Colonic mucosa (tissue), 4 donors: ENCODE measurements at places on chromosomes 2 and 18. TPM values are rescaled to one million over a fixed set of nuclear protein-coding genes. Genes with fewer than 3 reads are reported as not detected.

DNA sequence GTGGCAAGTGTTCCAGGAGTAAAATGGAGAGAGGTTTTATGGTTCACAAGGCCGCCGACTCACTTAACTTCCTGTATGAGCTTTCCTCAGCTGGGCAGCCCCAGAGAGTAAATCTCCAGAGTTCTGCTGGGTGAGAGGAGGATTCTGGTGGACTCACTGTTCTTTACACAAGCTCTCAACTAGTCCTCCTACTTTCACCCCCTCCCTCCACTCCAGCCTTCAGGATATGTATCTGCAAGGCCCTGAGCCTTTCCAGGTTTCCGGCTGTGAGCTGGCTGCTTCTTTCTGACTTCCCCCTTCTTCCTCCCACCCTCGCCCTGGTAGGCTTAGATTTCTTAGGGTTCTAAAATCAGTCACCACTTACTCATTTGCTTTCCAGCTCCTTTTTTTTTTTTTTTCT, 34.0 kb downstream of the EML6 start:
- no peaks in the 10 kb centered on the region for H3K27me3 ChIP-seq
- H3K27ac ChIP-seq: no peak overlapping the region
- H3K4me1 ChIP-seq: no peaks in the 10 kb centered on the region
- H3K36me3 ChIP-seq: no peaks in the 10 kb centered on the region

FAP gene
- 1.1 TPM for total RNA-seq

IL36G gene
- 0.40 TPM for total RNA-seq

DNA sequence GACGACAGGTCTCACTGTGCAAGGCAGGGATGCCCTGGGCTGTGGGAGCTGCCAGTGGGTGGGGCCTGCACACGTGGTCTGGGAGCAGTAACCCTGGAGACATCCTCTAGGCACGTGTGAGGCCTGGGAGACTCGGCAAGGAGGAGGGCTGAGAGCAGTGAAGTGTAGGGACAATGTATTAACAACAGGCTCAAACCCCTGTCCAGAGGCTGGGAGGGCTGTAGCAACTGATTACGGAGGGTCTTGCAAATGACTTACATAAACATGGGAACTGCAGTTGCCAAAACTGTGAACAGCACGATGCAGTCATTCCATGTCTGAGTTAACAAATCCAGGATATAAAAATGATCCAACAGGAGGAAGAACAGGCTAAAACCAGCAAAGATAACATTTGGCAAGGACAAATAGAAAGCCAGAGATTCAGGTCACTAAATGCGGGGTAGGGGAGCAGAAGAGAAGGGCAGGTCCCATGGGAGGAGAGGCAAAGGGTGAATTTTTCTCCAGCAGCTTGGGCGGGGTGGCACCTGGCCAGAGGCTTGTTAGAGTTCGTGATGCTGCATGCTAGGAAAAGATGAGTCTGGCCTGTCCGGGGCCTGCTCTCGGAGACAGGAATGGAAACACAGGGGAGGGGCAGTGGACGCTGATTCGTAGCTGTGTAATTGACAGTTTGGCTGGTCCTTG, 44.9 kb downstream of the CYP27C1 start:
- peak; percentile 46 for DNase-seq
- H3K36me3 ChIP-seq: no peaks in the 10 kb centered on the region
- peak overlapping the region; percentile 67 for H3K27ac ChIP-seq

CFAP210 gene
- total RNA-seq: not detected

HOXD11 gene
- total RNA-seq: 0.25 TPM

ELOA2 gene
- total RNA-seq: not detected
